ENCODE measurements at places on chromosomes 7 and 10. TPM values are rescaled to one million over a fixed set of nuclear protein-coding genes. Genes with fewer than 3 reads are reported as not detected.
A peak's percentile ranks its signal among the peaks of the same experiment; 100 is the strongest.

DNA sequence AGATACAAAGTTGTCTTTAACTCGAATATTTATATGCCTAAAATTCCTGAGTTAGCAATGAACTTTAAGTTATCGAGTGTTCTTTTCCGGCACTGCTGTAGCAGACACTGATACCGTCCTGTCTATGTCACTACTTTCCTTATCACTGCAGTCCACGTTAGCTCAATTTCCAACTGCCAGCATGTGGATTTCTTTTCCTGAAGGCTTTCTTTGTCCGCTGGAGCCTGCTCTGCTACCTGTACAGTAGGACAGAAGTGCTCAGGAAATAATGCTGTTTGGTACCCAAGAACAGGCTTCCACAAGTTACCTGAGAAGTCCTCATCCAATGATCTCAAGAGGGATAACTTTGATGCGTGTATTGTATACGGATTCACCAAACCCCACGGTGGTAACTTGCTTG lies 329.4 kb downstream of the NXPH1 start:
- H3K27ac ChIP-seq: no peak overlapping the region
- no peaks in the 10 kb centered on the region for H3K27me3 ChIP-seq
- H3K4me3 ChIP-seq: no peak overlapping the region
- no peak for DNase-seq
- H3K4me1 ChIP-seq: no peaks in the 10 kb centered on the region

GRCh38 chr10:85863301-85864172 lies 503.1 kb downstream of the GRID1 start:
- H3K27ac ChIP-seq: peak overlapping the region; percentile 49
- peaks cover 17% of the 10 kb centered on the region for H3K4me1 ChIP-seq
- H3K27me3 ChIP-seq: no peaks in the 10 kb centered on the region
- no peaks in the 10 kb centered on the region for H3K36me3 ChIP-seq
- H3K4me3 ChIP-seq: no peak overlapping the region

- DNase-seq: peak; percentile 85
- H3K4me3 ChIP-seq: no peak overlapping the region
- H3K27ac ChIP-seq: peak overlapping the region; percentile 86
- no peaks in the 10 kb centered on the region for H3K27me3 ChIP-seq
- peaks cover 21% of the 10 kb centered on the region for H3K4me1 ChIP-seq
These were observed 86.2 kb upstream of the ANLN start for GRCh38 chr7:36303202-36304098.

DNA sequence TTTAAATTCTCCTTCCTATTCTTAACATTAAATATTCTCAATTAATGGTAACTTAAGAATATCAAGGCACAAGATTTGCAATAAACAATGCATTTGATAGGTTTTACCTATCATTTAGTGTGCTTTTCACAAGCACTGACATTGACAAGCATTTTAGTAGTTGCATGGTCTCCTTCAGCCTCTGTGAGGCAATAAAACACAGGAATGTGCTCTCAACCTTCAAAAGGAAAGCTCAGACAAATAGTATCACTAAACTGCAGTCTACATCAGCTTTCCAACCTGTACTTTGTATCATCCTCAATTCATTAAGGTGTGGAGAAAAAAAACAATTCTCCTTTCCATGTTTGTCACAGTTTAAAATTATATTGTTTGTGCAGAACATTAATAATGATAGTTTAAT lies 51.1 kb upstream of the TSPAN13 start:
- H3K4me1 ChIP-seq: no peaks in the 10 kb centered on the region
- no peak overlapping the region for H3K27ac ChIP-seq
- DNase-seq: peak; percentile 19
- H3K27me3 ChIP-seq: no peaks in the 10 kb centered on the region
- no peak overlapping the region for H3K4me3 ChIP-seq

DNA sequence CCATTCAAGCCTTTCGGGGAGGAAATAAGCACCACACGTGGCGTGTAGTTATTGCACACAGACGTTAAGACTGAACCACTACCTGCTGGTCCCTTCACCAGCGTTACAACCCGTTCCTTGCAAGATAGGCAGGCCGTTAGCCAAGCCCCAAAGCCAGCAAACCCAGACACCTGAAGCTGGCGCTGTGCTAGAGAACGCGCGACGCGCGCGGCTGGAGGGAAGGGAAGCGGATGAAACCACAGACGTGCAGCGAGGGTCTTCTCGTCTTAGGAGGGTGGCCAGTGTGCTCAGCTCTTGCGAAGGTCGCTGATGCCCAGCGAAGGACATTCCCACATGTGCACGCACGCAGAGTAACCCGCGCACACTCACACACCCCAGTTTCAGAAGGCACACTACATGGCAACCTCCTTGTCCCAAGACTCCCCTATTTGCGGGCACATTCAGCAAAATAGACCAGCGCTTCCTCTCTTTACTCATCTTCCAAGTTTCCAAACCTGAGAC lies 980 bp downstream of the TMEM26 start:
- H3K36me3 ChIP-seq: no peaks in the 10 kb centered on the region
- peaks cover 42% of the 10 kb centered on the region for H3K27me3 ChIP-seq
- peak overlapping the region; percentile 70 for H3K4me3 ChIP-seq

GRCh38 chr7:142882338-142882678 lies 3.2 kb downstream of the TRPV6 start:
- no peaks in the 10 kb centered on the region for H3K4me1 ChIP-seq
- no peak overlapping the region for H3K27ac ChIP-seq
- H3K36me3 ChIP-seq: no peaks in the 10 kb centered on the region
- no peak overlapping the region for H3K4me3 ChIP-seq

The GPR141 gene
- not detected for total RNA-seq

All from hepatocyte (in vitro differentiated cells).